NCI-H1694 treated with DMSO at 0.1 percent for 48 hours (cell line): ENCODE measurements at places on chromosomes 1 and 21.

DNA sequence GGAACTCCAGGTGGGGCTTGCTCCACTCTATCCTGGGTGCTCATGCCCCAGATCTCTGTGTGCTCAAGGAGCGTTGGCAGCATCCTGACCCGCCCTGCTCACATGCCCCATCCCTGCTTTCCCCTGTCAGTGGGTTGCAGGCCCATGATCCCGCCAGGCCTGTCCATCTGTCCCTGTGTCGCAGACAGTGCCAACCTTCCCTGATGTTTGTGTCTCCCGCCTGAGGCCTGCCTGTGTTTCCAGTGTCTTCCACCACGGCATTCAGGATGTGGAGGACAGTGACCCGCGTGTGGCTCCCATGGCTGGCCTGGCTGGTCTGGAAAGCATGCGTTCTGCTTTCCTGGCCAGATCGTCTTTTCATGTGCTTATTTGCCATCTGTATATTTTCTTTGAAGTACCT is 82.9 kb downstream of the PCBP3 start:
- no peak for DNase-seq

- no peak for DNase-seq
Measured at GRCh38 chr1:25971811-25972180, 26.1 kb downstream of the PAFAH2 start.

- no peak for DNase-seq
Measured at GRCh38 chr21:42863504-42863870, 15.9 kb downstream of the WDR4 start.

- DNase-seq = no peak
Measured at GRCh38 chr1:1358433-1359271, at the start of gene MXRA8. MXRA8 (minus strand) TSS chr1:1358555; CDS start chr1:1358504, 51 bp downstream.

DNA sequence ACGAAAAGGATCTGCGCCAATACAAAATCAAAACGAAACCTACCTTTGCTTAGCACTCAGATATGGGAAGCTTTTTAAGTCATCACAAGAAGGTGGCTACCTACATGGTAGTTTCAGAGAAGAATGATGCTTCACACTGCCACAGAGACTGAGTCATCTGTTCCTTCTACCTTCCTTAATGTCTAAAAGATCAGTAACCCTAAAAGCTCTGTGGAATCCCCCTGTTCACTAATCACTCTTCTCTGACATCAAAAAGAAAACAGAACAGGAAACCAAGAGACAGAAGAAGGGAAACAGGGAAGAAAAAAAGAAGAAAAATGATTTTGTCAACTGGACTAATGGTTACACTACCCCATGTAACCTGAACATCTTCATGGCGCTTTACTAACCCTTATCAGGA is 177.2 kb downstream of the SMYD3 start:
- no peak for DNase-seq

- no peak for DNase-seq
Measured at GRCh38 chr1:61981870-61982660, 212.6 kb upstream of the L1TD1 start.

DNA sequence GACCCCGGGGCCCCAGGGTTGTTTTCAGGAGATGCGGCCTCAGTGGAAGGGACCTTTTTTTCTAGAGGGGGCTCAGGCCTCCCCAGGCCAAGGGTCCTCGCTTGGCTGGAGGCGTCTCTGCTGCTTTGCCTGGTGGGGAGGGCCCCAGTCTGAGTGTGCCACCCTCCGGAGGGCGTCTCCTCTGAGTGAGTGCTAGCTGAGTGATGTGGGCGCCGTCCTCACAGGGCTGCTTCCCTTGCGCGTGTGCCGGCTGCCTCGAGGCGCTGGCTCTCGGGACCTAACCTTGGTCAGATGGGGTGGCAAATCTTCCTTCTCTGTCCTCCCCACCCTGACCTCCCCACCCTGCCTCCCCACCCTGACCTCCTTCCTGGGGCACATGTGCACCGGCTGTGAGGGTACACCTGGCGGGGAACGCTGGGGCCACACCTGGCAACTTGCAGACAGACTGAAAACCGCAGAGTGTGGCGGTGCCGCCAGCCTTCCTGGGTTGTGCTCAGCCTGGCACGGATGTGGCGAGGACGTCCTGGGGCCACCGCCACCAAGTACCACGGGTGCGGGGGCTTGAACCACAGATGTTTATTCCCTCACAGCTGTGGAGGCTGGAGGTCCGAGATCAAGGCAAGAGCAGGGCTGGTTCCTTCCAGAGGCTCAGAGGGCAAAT is 93.0 kb upstream of the TTC34 start:
- DNase-seq = no peak

DNA sequence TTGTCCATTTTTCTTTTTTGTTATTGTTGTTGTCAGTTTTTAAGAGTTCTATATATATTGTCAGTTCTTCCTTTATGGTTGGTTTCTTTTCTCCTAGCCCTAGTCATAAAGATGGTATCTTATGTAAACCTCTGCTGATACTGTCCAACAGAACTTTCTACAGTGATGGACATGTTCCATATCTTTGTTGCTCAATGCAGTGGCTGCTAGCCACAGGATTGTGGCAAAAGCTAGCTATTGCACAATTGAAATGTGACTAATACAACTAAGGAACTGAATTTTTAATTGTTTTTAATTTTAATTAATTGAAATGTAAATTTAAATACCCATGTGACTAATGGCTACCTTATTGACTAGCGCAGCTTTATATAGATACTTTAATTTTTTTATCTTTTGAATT is 411.8 kb upstream of the PTBP2 start:
- DNase-seq = no peak

GRCh38 chr1:246010386-246010785 is 496.7 kb downstream of the SMYD3 start:
- DNase-seq = no peak

DNA sequence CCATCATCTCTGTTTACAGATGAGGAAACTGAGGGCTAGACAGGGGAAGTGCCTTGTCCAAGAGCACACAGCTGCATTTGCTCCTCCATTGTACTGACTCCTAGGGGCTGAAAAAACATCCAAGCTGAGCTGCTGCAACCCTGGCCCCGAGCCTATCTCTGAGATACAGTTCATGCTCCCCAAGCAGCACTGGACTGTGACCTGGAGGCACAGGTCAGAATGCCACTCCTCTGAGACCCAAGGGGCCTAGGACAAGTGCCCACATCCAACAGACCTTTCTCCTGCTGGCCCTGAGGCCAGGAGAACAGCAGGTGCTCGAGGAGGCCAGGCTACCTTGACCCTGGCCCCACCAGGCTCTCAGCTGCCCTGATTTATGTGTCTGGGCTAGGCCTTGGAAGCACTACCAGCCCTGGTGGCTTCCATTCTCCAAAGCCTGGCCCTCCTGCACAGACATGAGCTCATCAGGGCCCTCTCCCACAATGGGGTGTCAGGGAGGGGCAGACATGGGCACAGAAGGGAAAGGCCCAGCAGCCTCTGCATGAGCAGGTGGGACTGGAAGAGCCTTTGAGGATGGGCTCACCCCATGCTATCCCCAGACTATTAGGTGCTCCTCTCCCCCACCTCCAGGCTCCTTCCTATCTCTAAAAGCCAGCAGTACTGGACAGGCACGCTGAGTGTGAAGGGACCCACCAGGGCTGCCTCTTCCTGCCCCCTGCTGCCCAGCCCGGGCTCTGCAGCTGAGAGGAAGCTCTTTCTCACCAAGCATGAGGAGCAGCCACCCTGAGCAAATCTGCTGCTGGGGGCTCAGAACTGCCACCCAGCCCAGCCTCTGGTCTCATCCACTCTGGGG is 18.8 kb downstream of the ADGRB2 start:
- peak; percentile 59 for DNase-seq

DNA sequence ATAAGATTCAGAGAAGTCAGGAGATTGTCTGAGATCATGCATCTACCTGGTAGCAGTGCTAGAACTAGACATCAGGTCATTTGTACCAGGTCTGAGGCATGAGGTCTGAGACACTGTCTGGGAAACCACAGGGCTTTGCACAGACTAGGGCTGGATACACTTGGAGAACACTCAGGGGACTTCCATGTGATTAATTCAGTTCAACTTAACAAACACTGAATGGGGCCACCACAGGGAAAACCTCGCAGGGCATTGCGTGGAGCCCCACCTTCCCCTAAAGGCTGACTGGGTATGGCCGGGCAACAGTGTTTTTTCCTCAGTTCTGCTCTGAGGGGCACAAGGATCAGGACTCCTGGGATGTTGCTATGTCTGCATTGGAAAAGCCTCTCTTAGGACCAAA is 86.5 kb upstream of the WARS2 start:
- no peak for DNase-seq

DNA sequence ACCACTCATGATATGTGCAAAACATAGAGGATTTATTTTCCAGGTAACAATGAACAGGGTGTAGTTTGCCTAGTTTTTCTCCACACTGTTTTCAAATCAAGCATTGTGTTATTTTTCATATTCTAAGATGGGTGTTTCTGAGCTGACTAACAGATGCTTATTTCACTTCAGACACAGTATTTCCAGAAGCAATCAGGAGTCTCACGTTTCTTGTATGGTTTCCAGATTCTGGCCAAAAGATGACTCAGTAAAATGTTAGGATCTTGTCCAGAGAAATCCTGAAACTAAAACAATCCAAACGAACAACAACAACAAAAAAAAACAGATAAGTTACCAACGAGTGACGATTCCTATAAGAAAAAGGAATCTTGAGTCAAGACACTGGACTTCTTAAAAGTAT is 5.3 kb downstream of the UTS2 start:
- no peak for DNase-seq

GRCh38 chr1:10639011-10639774 is 157.3 kb downstream of the CASZ1 start:
- DNase-seq = no peak

DNA sequence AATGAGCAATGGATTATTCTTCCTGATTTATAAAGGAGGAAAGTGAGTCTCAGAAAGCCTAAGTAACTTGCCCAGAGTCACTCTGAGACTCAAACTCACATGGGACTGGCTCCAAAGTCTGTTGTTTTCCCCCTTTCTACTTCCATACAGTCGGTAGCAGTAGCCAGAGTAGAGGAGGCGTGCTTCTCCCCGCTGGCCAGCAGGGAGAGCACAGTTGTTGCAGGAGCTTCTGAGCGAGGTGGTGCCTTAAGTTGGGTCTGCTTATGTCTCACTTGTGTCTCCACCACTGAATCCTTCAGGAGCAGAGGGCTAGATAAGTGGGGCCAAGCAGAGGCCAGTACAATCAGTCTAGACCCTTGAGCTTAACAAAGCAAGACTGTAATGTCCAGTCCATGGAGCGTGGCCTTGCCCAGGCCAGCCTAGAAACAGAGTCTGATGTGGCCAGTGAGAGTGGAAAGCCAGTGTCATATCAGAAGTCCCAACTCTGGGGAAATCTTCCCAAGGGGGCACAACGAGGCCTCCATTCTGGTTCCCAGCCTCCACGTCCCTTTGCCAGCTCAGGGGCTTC is 181.9 kb downstream of the ZSCAN20 start:
- DNase-seq = peak; percentile 4

- no peak for DNase-seq
Measured at GRCh38 chr1:11648732-11649158, 5.5 kb downstream of the FBXO2 start.

GRCh38 chr1:10694633-10695627 is 101.5 kb downstream of the CASZ1 start:
- peak; percentile 38 for DNase-seq

GRCh38 chr21:44969931-44970755 is 30.3 kb downstream of the SLX9 start:
- peak; percentile 48 for DNase-seq

DNA sequence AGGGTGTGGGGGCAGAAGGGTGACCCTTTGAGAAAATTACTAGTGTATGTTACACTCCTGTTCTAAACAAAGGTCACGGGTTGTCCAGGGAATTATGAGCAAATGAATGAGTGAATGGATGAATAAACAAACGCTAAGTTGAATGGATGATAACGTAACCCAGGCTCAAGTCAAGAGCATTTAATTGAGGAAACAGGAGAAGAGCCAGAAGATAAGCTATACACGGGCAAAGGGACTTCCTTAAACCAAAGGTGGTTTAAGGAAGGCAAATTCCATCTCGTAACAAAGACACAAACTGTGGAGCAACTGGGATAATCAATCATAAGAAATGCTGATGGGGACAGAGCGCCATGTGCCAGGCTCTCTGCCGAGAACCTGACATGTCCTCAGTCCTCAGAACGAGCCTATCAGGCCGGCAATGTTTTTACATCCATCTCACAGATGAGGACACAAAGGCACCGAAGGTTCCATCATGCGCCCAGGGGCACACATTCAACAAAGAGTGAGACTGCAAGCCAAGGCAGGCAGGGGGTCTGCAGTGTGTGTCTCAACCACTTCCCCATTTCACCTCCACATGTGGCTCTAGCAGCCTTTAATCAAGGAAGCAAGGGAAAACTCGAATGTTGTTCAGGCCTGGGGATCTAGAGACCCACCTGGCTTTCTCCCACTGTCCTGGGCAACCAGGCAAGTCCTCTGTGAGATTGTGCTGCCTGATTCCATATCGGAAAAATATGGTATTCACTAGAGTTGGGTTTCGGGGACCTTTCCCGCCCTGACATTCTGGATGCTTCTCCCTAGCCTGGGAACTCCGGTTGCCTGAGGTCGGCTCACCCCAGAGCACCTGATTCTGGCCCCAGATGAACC is 126.8 kb upstream of the EDN2 start:
- DNase-seq = no peak

DNA sequence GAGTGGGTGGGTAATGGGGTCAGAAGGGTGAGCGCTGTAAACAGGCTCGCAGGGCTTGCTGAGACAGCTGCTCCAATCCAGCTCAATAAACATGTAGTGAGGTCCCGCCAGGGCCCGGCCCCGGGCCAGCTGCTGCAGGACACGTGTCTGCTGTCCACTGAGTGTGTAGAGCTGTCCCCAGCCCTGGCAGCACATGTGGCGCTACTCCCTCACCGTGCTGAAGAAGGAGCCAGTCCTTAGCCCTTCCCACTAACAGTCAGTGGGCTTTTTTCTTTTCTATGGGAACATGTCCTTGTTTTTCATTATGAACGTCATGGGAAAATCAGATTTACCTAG is 78.9 kb upstream of the C1orf174 start:
- DNase-seq = no peak

GRCh38 chr1:205794011-205794730 is 18.8 kb downstream of the SLC41A1 start:
- no peak for DNase-seq

- DNase-seq = no peak
Measured at GRCh38 chr1:241605146-241605805, 34.9 kb downstream of the CHML start.

DNA sequence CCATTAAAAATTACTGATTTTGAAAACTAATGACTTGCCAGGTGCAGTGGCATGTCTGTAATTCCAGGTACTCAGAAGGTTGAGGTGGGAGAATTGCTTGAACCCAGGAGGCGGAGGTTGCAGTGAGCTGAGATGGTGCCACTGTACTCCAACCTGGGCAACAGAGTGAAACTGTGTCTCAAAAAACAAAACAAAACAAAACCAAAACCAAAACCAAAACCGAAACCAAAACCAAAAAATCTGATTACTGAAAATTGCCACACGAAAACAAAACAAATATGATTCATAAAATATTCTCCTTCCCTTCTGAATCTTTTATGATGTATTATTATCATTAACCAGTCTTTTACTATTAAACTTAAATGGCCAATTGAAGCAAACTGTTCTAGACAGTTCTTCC is 74.1 kb downstream of the SERINC2 start:
- DNase-seq = no peak
